ENCODE measurements at places on chromosomes 4 and X. TPM values are rescaled to one million over a fixed set of nuclear protein-coding genes. Genes with fewer than 3 reads are reported as not detected.

The MAGEE2 gene
- not detected for polyA plus RNA-seq

The VCX2 gene
- not detected for polyA plus RNA-seq

The NHS gene
- polyA plus RNA-seq, result not detected

DNA sequence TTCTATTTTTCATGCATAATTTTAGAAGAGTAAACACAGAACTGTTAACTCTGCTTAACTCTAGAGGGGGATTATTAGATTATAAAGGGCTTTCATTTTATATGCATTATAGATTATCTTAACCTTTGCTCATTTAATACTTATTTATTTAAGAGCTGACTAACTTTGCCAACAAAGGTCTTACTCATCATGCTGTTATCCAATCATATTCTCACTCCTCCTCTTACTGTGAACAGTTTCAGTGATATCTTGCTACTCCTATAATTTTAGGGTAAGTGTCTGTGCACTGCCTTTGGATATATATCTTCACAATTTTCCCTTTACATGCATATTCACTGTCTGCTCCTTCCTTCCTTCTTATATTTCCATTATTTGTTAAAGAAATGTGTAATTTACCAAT lies 1814.9 kb downstream of the STIM2 start:
- no peaks in the 10 kb centered on the region for H3K4me1 ChIP-seq
- H3K27me3 ChIP-seq, result no peaks in the 10 kb centered on the region
- no peak overlapping the region for H3K4me3 ChIP-seq
- H3K36me3 ChIP-seq, result no peaks in the 10 kb centered on the region
- no peak for DNase-seq

DNA sequence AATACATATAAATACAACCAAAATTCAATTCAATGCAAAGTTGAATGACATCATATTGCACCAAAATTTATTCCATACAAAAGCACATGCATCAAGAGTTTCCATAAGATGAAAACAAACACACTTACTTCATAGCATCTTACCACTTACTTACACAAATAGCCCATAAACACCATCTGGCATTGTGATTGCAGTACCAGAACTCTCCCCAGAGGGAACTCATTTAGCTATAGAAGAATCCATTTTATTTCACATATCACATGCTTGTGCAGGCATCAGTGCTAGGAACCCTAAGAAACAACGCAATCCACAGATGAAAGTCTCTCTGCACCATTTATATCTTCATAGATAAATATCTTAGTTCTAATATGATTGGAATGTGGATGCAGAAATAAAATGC lies 77.9 kb downstream of the SLC7A11 start:
- H3K36me3 ChIP-seq, result no peaks in the 10 kb centered on the region
- DNase-seq, result no peak
- no peaks in the 10 kb centered on the region for H3K27me3 ChIP-seq
- no peak overlapping the region for H3K27ac ChIP-seq
- H3K4me3 ChIP-seq, result no peak overlapping the region

DNA sequence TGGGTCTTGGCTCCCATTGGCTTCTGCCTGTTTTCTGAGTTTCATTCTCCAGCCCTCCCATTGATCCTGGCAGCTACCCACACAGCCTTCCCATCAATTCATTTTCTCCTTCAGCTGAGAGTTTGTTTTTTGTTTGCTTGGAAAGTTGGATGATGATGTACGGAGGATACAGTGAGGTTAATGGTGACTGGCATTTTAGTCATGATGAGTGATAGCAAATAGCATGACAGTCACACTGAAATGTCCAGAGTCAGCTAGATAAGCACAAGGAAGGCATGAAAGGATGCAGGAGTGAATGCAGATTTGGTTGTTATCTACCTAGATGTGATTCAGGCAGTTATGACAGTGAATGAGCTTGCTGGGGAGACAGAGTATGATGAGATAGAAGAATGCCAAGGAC lies 30.6 kb upstream of the LCORL start:
- DNase-seq, result no peak
- H3K4me1 ChIP-seq, result peaks cover 10% of the 10 kb centered on the region
- no peak overlapping the region for H3K4me3 ChIP-seq
- H3K27ac ChIP-seq, result no peak overlapping the region
- peaks cover 5% of the 10 kb centered on the region for H3K27me3 ChIP-seq
- H3K36me3 ChIP-seq, result no peaks in the 10 kb centered on the region

- H3K4me3 ChIP-seq, result no peak overlapping the region
- H3K36me3 ChIP-seq, result no peaks in the 10 kb centered on the region
- H3K27me3 ChIP-seq, result no peaks in the 10 kb centered on the region
- H3K27ac ChIP-seq, result no peak overlapping the region
Observed at GRCh38 chrX:20620306-20620705, 353.6 kb upstream of the RPS6KA3 start.

- no peaks in the 10 kb centered on the region for H3K4me1 ChIP-seq
- no peak overlapping the region for H3K4me3 ChIP-seq
- peaks cover 82% of the 10 kb centered on the region for H3K36me3 ChIP-seq
- no peak for DNase-seq
- no peak overlapping the region for H3K27ac ChIP-seq
Observed at GRCh38 chr4:81442484-81443085, 29.1 kb downstream of the RASGEF1B start.

DNA sequence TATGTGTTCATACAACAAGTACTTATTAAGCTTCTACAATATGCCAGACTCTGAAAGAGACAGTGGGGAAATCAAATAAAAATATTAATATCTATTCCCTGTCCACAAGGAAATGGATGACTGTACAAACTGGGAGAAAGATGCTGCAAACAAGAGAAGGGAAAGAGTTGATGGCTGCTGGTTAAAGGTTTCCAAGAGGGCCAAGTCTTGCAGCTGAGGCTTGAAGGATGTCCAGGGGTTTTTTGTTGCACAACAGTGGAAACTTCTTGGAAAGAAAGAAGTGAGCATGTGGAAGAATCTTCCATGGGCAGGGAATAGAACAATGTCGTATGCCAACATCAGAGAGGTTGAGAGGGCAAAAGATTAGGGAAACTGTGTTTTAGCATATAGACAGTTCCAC lies 95.8 kb downstream of the MID1 start:
- H3K4me3 ChIP-seq, result no peak overlapping the region
- no peak overlapping the region for H3K27ac ChIP-seq
- no peaks in the 10 kb centered on the region for H3K27me3 ChIP-seq
- no peaks in the 10 kb centered on the region for H3K36me3 ChIP-seq

DNA sequence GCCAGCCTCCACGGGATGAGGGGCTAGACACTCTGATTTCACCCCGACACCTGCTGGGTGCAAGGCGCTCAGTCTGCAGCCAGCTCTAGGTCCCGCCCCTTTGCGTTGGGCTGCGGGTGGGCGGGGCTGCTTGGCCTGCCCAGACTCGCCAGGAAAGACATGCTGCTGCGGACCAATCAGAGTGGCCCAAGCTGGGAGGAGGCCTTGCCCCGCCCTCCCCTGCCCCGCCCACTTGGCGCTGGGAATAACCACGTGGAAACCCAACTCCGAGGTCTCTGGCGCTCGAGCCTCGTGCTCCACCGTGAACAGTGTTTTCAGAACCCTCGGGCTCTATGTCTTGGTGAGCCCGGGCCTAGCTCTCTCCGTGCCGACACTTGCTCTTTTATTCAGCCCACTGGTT lies 5.3 kb upstream of the VMA21 start:
- no peak overlapping the region for H3K4me3 ChIP-seq
- no peak for DNase-seq
- peaks cover 33% of the 10 kb centered on the region for H3K4me1 ChIP-seq

DNA sequence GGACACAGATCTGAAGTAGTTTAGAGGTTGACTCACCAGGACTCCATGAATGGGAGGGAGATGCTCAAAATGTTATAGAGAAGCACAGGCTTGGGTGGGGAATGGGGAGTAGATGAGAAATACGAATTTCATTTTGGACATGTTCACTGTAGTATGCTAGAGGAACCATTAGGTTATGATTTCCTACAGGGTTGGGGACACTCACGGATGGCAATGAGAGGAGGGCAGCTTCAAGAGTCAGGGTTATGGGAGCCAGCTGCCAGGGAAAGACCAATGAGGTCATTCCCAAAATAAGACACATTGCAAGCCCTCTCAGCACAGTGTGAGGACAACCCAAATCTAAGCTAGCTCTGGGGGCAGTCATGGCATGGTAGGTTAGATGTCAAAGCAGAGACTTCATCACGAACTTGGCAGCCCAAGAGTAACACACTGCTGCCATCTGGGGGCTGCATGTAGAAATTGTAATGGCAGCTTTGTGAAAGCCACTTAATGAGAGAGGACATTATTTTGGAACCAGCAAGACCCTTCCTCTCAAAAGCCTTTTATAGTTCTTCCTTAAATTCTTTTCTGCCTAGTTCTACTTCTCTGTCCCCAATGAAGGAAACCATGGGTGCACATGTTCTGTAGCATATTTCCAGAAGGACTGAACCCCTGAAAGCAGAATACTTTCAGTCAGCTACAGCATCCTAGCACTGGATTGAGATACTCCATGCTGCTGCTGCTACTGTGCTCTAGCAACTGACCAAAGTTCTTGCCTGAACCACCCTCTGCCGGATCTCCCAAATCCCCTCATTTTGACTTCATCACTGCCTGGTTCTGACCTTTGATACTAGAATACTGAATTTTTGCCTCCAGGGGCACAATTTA lies 16.2 kb upstream of the ZCCHC12 start:
- H3K4me1 ChIP-seq, result no peaks in the 10 kb centered on the region
- no peaks in the 10 kb centered on the region for H3K27me3 ChIP-seq
- no peak for DNase-seq
- no peak overlapping the region for H3K4me3 ChIP-seq
- H3K36me3 ChIP-seq, result no peaks in the 10 kb centered on the region
- H3K27ac ChIP-seq, result no peak overlapping the region
